ENCODE measurements at places on chromosomes 2 and 18.

- peak; percentile 97 for DNase-seq
Observed at GRCh38 chr2:231642631-231643494, 50.2 kb downstream of the TEX44 start.

GRCh38 chr2:209901172-209901571, 101.3 kb upstream of the RPE start:
- no peak for DNase-seq

- DNase-seq = no peak
Observed at GRCh38 chr2:67457699-67458098, 60.6 kb downstream of the ETAA1 start.

DNA sequence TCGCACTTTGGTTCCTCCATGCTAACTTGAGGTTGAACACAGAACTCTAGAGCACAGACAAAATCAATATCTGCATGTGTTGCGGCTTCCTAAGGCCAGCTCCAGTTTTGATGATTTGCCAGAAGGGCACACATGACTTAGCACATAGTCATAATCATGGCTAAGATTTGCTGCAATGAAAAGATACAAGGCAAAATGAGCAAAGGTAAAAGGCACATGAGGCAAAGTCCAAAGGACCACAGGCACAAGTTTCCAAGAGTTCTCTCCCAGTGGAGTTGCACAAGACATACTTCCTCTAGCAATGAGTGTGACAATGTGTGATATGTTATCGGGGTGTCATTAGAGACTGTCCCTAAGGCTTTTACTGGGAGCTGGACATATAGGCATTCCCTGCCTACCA, 24.2 kb upstream of the CXXC1 start:
- DNase-seq = no peak

- DNase-seq = no peak
Observed at GRCh38 chr18:7370375-7370774, 139.5 kb downstream of the LRRC30 start.

Measured in LoVo (cell line).